ENCODE measurements at places on chromosomes 4 and X.
A peak's percentile ranks its signal among the peaks of the same experiment; 100 is the strongest.

- DNase-seq = no peak
Observed at GRCh38 chr4:76607846-76608245, 172.8 kb downstream of the SHROOM3 start.

GRCh38 chrX:134601240-134601765, 57.0 kb downstream of the PLAC1 start:
- DNase-seq = no peak

DNA sequence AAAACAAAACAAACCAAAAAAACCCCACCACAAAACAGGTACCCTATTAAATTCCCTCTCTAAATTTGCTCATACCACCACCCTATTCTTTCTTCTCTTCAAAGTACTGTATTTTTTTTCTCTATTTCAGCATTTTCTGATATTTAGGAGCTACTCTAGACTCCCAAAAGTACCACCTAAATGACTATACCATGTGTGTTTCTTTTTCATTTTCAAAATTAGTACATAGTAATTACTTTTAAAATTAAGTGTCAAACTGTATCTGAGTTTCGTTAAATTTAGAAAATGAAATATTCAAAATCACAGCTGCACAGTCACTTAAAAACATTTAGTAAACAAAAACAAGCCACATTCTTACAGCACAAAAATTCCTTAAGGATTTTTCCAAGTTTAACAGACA, 161.7 kb downstream of the FBXW7 start:
- DNase-seq = no peak

DNA sequence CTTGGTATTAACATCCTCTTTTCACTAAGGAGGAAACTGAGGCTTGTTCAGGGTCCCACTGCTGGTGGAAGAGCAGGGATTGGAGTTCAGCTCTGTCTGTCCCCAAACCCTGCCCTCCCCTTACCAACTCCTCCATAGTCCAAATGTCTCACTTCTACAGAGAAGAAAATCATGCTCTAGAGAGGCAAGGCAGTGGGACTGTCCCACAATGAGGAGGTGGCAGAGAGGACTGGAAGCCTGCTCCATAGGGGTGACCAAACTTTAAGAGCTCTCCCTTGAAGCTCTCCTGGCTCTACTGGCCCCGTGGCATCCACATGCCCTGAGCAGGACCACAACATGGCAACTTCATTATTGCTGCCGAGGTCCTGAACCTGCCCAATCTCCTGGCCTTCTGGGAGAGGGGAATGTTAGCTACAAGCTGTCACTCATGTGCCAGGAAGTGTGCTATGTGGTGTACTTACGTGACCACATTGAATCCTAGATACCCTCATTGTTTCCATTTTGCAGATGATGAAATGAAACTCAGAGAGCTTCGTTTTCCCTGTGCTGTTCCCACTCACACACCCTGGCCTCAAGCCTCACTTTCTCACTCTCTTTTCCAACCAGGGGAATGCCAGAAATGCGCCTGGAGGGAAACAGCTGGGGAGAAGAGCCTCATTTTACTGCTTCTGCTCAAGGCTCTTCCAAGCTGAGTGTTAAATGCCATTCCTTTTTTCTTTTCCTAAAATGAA, 71.5 kb downstream of the ANAPC4 start:
- no peak for DNase-seq

DNA sequence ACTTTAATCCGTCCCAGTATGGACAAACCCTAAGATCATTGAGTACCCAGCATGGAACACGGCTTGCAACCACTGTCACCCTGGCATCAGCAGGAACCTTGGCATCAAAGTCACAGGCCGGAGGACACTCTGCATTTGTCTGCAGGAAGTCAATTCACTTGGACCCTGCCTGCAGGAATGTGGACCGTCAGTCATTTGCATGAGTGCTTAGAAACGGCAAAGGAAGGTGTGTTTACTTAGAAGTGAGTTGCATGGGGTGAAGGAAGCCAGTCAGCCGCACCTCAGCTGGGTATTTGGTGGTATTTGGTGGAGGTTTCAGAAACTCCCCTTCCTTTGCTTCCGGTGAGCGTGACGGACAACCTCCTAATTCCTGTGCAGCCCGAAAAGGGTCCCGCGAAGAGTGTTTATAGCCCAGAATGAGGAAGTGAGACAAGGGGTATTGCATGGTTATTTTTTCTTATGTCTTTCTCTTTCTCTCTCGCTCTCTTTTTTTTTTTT, 15.5 kb downstream of the P2RY8 start:
- no peak for DNase-seq

DNA sequence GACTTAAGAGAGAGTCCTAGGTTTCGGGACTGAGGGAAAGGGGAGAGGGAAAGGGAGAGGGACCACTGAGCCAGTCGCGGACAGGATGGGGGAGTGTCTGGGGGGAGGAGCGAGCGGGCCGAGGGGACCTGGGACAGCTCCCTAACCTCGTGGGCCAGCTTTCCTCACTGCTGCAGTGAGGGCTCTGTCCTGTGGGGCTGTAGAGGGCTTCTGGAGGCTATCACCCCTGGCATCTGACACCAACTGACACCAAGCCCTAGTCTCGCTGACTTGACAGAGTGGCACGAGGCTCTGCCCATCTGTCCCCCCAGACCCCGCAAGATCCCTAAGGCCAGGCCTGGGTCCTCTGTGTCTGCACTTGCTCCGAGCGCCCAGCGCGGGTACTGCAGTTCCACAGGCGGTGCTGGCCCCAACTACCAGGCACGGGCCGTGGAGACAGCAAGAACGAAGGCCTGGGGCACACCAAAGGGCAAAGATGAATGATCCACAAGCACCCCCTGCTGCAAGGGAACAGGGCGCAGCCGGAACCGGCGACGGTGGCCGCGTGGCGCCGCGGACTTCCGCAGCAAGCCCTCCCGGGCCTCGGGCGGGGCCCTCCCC, 465 bp downstream of the HAUS7 start:
- DNase-seq = peak; percentile 8
